ENCODE measurements at places on chromosomes 16 and 17.
A peak's percentile ranks its signal among the peaks of the same experiment; 100 is the strongest.

GRCh38 chr17:14792746-14793145 lies 472.4 kb downstream of the PMP22 start:
- no peak for DNase-seq

GRCh38 chr17:82236142-82236971 lies 7.5 kb downstream of the SLC16A3 start:
- DNase-seq, result no peak

GRCh38 chr17:33653399-33653788 lies 360.3 kb upstream of the ASIC2 start:
- DNase-seq, result no peak

- DNase-seq, result no peak
Measured at GRCh38 chr16:11966173-11966572, 1.2 kb downstream of the TNFRSF17 start.

GRCh38 chr16:83215406-83216001 lies 588.7 kb downstream of the CDH13 start:
- no peak for DNase-seq

GRCh38 chr16:13997526-13997925 lies 73.6 kb upstream of the MRTFB start:
- DNase-seq, result no peak

GRCh38 chr17:59027750-59028149 lies 78.9 kb downstream of the TRIM37 start:
- DNase-seq, result no peak

DNA sequence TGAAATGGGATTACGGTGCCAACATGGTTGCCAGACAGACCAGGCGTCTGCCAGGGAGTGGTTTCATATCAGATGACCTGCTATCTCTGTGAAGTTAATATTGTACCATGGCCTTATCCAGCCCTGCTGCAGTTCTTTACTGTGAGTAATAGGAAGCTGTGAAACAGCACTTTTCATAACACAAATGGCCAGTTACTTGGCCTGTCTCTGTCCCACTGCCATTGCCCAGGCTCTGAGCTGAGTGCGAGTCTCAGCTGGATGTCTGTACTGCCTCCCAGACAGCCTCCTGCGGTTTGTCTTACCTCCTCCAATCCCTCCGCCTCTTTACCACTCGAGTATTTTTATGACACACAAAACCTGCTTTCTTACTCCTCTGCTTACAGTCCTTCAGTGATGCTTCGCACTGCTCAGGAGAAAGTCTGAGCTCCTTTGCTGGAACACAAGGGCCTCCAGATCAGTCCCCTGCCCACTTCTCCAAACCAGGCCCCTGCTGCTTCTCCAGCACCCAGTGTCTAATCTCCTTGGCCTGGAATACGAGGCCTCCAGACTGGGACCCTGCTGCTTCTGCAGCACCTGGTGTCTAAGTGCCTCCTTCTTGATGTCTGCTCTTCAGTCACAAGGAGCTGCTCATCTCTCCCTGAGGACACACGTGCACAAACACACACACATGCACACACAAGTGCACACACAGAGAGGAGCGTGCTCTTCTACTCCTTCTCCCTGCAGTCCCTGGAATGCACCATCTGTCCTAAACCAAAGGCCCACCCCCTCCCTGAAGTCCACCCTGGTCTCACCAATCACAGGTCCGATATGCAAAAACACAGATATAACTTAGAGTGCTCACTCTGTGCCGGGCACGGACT lies 17.1 kb upstream of the RHOT1 start:
- no peak for DNase-seq

DNA sequence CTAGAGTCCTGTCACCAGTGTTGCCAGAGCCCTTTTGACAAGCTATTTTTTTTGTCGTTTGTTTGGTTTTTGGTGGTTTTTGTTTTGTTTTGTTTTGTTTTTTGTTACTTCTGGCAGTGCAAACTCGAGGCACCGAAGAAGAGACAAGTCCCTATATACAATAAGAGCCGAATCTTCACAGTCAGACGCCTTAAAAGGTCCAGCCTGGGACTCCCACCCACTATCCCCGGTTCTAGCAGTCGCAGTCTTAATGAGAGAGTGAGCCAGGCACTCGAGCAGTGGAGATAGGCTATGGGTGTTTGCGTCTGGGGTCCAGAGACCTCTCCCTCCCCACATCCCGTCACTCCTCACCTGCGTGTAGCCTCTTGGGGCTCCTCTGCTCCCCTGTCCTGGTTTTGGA lies 1.9 kb downstream of the OR1F1 start:
- no peak for DNase-seq

DNA sequence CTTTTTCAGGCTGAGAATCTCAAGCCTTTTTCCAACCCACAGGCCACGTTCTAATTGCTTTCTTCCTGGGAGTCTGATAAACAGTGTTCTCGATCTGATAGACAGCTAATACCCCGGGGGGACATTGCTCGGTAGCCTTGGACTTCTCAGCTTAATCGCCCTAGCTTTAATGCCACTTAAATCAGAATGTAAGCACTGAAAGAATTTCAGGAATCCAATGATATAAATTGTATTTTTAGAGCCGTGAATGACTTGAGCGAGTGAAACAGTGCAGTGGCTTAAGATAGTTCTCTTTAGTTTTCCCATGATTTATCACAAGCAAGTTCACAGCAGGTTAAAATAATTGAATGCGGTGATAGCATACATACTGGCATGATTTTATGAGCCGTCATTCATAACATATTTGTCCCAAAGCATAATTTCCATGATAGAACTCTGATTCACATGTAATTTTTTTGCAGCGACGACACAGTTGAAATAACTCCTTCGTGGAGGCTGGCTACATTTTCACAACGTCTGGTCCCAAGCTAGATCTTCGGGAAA lies 116.1 kb upstream of the MYOCD start:
- no peak for DNase-seq

GRCh38 chr17:76376318-76377133 lies 7.9 kb upstream of the SPHK1 start:
- peak; percentile 54 for DNase-seq

GRCh38 chr16:89179148-89179484 lies 7.6 kb downstream of the CDH15 start:
- DNase-seq, result no peak

DNA sequence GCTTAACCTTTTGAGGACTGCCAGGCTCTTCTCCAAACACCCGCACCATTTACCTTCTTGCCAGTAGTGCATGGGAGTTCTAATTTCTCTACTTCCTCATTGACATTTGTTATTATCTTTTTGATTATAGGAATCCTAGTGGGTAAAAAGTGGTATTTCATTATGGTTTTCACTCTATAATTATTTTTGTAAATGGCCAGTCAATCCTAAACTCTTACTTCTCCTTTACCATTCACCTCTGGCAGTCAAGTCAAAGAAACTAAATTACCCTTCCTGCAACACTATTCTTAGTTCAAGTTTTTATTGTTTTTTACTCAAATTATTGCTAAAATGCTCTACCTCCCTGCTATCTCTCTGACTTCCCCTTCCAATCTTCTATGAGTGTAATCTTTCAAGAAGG lies 29.8 kb upstream of the ANKFY1 start:
- DNase-seq, result no peak

DNA sequence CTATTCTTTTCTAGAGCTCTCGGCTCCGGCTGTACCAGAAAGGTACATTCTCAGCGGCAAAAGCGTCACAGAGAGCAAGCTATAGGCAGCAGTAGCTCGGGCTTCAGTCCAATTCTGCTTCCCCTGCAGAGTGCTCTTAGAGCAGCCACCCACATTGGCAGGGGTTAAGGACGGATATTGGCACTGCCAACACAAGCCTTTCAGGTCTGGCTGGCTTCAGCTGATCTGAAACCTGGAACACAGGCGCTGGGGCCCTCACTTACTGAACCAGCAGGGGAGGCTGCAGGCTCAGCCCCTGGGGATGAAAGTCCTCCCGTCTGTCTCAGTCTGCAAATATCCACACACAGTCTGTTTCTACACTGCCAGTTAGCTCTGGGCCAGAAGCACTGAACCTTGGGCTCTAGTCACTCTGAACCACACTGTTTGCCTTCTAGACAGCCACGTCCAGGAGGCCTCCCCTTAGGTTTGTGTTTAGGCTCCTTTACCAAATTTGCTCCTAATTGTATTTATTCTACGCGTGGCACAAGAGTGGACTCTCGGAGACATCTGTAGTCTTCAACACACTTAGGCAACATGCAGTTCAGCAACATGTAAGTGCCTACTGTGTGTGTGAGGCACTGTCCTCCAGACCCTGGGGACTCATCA lies 40.1 kb downstream of the HIC1 start:
- DNase-seq, result no peak

- no peak for DNase-seq
Measured at GRCh38 chr17:67711916-67712315, 5.8 kb upstream of the NOL11 start.

DNA sequence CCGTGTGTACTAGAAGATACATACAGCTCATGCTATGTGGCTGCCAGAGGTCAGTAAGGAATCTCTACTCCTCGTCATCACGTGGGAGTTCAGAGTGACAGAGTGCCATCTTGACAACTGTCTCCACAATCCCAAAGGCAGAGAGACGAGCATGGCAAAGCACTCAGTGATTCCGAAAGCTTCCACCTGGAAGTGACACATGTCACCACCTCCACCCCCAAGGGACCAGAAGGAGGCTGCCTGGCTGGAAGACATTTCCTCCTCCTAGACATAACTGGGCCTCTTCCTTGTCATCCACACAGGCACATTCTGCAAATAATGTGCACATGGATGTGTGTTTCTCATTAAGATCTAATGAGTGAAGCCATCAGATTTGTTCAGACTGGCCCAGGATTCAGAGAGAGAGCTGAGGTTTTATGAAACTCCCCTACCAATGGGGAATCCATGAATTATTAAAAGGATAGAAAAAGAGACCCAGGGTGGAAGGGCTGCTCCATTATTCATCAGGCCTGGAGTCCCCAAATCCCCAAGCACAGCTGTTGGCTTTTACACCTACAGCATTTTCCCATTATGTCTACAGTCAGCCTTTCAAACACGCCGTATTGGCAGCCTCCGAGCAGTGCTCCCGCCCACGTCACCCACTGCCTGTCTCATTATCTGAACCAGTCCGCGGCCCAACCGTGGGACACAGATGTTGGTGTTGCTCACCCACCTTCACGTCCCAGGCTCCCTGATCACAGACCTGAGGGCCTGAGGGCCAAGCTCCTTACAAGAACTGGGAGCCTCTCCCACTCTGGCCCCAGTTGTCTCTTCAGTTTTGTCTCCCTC lies 3.3 kb upstream of the CACNG5 start:
- DNase-seq, result no peak

DNA sequence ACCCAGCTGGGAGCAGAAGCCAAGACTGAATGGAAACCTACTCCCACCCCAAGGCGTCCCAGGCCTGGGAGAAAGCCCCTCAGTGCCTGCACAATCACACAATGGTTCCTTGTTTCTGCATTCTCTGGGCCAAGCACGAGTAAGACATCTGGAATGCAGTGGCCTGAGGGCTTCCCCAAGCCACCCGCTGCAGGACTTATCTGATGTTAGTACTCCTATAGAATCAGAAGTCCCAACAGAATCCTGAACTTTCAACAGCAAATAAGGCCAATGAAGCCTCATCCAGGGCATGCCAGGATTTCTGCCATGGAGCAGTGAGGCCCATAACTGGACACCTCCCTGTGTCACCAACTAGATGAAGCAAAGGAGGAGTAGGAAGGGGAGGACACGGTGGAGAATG lies 28.6 kb downstream of the MYO18A start:
- no peak for DNase-seq

GRCh38 chr17:3773511-3773910 lies 27.5 kb downstream of the ITGAE start:
- no peak for DNase-seq

DNA sequence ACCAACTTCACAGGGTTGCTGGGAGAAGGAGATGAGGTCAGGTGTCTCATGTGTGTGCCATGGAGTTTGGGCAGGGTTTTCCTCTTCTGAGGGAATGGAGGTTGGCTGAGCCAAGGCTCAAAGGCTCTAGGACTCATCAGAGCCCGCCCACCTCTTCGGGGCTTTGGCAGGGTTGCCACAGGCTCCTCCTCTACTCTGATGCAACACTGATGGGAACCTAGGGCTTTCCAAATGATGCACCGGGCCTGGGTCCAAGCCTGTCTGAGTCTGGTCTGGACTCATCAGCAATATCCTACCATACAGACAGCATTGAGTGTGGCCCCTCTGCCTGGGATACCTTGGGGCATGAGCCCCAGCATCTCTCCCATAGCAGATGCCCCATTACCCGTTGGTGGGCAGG lies 59.5 kb upstream of the LHX1 start:
- no peak for DNase-seq
